ENCODE measurements at places on chromosomes 7 and 10.

- DNase-seq, result no peak
Observed at GRCh38 chr7:117251687-117252086, 71.2 kb downstream of the WNT2 start.

DNA sequence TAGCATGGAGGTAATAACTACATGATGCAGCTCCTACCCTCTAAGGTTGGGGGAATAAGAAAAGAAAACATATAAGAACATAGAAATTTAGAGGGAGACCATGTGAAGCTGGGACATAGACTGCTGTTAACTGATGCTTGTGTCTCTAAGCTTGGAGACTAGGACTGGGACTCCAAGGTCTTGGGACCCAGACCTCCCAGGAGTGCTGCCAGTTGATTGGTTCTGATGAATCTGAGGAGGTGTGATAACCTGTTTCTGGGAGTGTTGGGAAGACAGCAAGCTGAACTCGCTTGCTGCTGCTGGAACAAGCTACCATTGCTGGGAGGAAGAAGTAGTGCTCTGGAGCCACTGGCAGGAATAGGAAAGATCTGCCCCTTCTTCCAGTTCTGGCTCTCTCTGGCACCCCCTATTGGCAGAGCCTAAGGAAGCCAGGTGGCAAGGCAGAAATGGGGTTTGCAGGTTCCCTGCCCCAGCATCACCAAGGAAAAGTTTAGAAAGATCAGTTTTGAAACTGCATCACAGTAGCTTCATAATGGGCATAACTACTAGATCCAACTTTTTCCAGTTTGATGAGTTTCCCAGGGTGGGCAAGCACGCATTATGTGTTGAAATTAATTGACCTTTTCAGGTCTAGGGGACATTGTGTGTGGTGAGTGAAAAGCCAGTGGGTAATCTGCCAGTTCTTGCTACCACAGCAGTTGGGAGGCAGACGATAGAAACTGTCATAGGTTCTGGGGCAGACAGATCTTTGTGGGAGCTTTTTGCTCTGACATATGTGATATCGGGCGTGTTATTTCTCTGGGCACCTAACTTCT lies 140.7 kb downstream of the SND1 start:
- peak; percentile 16 for DNase-seq

DNA sequence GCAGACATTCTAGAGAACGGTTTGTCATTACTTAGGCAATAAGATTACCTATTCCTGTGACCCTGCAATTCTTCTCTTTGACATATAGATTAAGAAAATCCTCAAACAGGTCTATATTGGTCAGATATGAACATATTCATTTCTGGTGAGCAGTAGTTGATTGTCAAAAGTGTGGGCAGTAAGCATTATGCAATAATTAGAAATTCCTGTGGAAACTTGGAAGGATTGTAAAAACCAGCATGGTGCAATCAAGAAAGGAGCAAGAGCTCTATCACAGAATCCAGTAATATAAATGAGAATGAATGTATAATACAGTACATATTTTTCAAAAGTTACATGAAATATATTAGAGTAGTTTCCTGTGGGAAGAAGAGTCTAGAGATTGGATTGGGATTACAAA lies 406.5 kb downstream of the SUGCT start:
- no peak for DNase-seq

- DNase-seq, result no peak
Observed at GRCh38 chr10:82477776-82478175, 602.8 kb downstream of the NRG3 start.

DNA sequence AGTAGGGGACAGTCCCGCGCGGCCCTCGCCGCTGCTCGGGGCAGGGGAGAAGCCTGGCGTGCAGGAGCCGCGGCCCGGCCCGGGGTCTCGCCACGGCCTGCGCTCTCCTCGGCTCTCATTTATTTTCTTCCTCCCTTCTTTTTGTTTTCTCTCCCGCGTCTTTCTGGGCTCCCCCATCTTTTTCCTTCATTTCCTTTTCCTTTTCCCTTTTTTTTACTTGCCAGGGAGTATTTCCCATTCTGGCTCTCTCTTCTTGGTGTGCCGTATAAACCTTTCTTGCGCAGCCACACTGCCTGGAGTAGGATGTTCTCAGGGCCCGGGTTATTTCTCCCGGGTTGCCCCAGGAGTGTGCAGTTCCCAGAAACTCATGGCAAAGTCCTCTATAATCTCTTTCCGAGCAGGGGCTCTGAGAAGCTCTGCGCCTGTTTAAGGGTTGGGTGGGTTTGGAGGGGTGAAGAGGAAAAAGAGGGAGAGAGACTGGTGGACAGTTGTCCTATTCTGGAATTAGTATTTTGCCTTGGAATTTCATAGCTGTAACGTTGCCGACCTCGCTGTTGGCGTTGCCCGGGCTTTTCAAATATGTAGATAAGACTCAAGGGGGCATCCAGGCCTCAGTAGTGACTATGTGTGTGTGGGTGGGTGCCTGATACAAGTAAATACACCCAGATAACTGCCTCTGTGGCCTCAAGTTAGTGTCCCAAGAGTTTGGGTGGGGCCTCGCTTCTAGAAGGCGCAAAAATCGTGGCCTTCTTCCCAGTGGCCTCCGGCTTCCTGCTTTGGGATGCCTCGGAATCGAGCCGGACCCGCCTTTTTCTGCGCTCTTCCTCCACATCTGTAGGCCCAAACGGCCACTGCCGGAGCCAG lies 4.3 kb upstream of the ZNF503 start:
- no peak for DNase-seq

DNA sequence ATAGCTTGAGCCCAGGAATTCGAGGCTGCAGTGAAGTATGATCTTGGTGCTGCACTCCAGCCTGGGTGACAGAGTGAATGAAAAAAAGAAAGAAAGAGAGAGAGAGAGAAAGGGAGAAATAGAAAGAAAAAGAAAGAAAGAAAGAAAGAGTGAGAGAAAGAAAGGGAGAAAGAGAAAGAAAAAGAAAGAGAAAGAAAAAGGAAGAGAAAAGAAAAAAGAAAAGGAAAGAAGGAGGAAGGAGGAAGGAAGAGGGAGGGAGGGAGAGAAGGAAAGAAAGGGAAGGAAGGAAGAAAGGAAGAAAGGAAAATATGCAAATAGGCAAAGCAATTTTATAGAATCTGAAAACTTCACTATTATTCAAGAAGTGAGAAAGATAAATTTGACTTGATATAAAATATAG lies 24.5 kb upstream of the JCAD start:
- DNase-seq, result no peak

GRCh38 chr7:80139236-80139635 lies 4.6 kb downstream of the GNAI1 start:
- no peak for DNase-seq

DNA sequence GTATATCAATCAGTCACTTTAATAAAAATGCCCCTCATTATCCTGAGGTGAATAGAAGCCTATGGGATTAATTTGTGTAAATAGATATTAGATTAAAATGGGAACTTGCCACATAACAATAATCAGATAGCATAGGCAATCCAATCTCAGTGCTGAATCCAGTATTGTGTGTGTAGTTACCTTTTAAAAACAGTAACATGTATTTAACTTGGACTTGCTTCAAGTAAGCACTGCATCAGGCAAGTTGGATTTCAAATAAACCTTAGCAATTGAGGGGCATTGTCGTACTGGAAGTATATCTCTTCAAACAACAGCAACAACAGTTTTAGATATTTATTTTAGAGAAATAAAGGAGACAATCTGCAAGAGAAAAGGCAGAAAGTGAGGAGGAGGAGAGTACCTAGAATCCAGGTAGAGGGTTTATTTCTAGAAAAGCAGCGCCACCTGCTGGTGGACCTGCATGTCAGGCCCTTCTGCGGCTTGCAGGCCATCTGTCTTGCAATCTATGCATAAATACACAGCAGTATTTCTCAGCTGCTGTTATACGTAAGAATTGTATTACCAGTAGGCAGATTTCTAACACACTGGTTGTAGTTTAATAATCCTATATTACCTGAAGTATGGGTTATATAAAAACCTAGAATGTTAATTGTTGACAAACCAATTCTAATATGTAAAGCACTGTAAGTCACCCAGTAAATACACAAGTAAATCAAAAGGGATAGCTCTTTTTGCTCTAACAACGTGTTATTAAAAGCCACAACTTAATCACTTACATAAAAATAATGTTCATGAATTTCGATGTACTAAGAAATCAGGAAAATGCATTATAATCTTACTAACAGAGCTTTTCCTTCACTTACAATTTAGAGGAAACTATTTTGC lies 652.8 kb downstream of the KCNMA1 start:
- DNase-seq, result peak; percentile 56

DNA sequence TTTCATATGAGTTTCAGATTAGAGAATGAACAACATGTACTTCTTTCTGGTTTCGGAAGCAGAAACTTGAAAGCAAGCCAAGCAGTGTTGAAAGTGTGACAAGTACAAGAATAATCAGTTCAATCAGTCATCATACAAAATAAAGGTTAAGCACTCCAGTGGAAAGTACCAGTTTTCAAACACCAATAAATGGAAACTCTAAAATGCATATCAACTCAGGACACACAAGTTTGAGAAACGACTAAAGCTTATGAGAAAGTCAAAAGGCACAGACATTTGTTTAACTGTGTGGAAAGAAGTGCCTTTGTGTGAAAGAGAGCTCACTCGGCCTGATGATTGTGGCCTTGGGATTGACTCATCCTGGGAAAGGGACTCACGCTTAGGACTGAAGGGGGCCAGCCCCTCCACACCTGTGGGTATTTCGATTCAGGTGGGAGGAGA lies 60.6 kb upstream of the AKR1C1 start:
- peak; percentile 3 for DNase-seq

DNA sequence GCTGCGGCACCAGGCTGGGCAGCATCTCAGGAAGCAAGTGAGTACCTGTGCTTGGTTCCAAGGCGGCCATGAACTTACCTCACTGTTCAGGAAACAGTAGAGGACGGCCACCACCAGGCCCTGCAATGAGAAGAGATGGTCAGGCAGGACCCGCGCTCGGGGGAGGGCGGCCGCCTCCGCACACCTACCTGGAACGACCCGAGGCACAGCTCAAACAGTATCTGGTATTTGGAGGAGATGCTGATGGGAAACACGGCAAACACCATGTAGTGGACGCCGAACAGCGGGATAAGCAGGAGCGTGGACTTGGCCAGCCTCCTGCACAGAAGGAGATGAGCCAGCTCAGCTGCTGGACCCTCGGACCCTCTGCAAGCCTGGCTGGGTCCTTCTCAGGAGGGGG lies 112.9 kb downstream of the VIPR2 start:
- no peak for DNase-seq

- no peak for DNase-seq
Observed at GRCh38 chr10:95071107-95071660, 1.9 kb upstream of the CYP2C8 start.

DNA sequence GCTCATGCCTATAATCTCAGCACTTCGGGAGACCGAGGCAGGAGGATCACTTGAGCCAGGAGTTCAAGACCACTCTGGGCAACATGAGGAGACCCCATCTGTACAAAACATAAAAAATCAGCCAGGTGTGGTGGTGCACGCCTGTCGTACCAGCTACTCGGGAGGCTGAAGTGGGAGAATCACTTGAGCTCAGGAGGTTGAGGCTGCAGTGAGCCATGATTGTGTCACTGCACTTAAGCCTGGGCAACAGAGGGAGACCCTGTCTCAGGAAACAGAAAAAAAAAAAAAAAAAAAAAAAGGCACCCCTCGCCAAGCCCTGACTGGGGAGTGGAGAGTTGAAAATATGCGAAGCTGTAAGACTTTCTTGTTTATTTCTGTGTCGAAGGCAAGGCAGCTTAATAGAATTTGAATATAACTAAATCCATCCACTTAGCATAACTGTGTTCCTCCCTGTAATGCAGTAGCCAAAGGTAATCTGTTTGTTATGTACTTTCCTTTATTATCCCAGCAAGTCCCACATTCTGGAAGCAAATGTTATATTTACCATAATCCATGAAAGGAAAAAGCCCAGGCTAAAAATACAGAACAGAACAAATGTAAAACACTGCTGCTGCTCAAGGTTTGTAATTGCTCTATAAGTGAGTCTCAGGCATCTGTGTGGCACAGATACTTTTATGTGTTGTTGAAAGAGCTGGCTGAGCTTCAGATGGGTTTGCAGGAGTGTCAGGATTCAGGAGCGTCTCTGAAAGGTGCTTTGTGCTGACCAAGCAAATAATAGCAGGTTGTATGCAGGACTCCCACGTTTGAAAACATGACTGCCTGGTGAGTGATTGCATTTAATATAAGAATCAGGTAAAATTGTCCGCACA lies 127.2 kb downstream of the CELF2 start:
- no peak for DNase-seq

- no peak for DNase-seq
Observed at GRCh38 chr10:74329873-74330272, 178.9 kb downstream of the ADK start.

GRCh38 chr7:149199234-149199995 lies 4.1 kb downstream of the ZNF282 start:
- no peak for DNase-seq

DNA sequence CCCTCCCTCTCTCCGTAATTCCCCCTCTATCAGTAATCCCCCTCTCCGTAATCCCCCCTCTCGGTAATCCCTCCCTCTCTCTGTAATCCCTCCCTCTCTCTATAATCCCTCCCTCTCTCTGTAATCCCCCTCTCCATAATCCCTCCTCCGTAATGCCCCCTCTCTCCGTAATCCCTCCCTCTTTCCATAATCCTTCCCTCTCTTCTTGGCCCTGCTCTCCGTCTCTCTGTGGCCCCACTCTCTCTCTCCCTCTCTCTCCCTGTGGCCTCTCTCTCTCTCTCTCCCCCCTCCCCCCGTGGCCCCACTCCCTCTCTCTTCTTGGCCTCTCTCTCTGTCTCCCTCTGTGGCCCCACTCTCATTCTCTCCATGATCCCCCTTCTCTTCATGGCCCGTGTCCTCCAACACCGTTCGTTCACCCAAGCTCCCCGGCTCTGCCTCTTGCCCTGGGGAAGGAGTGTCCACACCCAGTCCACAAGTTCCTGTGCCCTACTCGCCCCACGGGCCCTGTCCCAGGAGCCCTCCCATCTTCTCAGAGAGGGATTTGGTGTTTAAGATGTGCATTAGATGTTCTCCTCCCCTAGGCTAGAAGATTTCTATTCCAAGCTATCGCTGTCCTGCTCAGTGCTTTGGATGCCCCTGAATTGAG lies 19.8 kb downstream of the SHH start:
- DNase-seq, result no peak

DNA sequence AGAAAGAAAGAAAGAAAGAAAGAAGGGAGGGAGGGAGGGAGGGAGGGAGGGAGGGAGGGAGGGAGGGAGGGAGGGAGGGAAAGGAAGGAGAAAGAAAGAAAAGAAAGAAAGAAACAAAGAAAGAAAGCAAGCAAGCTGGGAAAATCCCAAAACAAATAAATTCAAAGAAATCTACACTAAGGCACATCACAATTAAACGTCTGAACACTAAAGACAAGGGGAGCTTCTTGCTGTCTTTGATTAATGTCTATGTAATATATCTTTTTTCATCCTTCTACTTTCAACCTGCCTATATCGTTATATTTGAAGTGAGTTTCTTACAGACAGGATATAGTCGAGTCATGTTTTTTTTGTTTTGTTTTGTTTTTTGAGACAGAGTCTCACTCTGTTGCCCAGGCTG lies 28.3 kb upstream of the EBF3 start:
- DNase-seq, result no peak
